Esophagus squamous epithelium (tissue), 5 donors: ENCODE measurements at places on chromosomes 6 and 20.

GRCh38 chr20:35117196-35117595 is 24.6 kb upstream of the TRPC4AP start:
- DNase-seq, result no peak

DNA sequence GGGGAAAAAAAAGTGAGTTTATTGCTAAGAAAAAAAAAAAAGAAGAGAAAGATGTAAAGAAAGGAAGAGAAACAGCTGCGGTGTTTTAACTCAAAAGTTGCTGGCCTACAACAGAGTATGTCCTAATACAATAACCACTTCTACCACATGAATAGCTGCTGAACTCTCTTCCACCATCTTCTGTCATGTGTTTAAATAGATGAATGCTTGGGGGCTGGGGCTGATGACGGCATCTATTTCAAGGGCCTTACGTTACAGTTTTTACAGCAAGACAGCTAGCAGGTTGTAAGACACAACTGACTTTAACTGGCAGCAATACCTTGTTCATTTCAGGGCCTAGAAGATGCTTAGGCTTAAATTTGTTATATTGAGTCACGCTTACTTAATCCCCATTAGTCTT is 50.4 kb downstream of the MAP3K7 start:
- DNase-seq, result no peak

GRCh38 chr20:54223751-54224150 is 15.9 kb downstream of the PFDN4 start:
- DNase-seq, result no peak

DNA sequence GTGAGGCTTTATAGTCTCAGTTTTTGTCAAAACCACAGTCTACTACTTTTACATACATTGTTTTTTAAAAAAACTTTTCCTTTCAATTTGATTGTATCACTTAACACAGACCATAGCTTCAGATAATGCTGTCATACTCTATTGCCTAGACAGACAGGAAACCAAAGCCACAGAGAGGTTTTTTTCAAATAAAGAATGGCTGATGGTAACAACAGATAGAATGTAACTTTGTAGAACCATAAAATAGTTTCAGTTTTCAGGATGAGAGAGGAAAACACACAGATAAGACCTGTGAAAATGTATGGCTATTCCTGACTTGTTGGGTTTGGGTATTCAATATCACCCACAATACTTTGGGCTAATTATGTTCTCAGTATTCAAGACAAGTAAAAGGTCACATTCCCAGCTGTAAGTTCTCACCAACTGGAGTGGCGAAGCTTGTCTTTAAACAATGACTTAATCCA is 94.0 kb downstream of the ADGRG6 start:
- no peak for DNase-seq

DNA sequence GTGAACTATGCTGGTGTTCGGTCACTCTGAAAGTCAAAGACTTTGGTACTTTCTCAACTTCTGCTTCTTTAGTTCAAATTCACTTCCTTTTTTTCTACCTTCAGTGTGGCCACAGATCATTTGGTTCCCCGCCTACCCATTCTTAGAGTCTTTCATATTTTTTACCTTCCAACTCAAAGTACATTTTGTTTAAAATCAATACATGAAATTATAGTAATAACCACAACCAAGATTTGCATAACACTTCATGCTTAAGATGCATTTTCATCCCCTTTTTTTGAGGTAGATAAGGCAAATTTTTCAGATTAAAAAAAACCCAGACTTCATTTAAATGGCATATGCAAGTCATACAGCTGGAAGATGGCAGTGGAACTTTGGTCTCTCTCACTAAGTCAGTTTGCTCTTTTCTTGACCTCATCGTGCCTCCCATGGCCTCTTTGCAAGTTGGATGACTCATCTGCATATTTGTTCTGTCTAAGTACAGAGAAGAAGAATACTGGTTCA is 11.9 kb upstream of the CNR1 start:
- DNase-seq, result no peak

DNA sequence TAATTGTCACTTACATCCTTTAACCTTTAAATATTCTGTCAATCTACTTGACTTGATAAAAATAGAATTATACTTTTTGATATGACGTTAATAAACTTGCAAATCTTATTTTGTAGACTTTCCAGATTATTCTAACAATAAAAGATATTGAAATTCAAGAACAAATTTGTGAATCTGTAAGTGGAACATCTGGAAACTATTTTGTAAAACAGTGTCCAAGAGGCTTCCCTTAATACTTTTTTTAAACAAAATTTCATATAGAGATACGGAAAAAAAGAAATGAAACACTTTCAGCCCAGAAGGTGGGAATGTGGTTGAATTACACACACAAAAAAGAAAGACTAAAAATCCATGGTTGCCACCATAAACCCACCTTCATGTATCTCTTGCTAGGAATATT is 174.4 kb downstream of the COL19A1 start:
- DNase-seq, result no peak

DNA sequence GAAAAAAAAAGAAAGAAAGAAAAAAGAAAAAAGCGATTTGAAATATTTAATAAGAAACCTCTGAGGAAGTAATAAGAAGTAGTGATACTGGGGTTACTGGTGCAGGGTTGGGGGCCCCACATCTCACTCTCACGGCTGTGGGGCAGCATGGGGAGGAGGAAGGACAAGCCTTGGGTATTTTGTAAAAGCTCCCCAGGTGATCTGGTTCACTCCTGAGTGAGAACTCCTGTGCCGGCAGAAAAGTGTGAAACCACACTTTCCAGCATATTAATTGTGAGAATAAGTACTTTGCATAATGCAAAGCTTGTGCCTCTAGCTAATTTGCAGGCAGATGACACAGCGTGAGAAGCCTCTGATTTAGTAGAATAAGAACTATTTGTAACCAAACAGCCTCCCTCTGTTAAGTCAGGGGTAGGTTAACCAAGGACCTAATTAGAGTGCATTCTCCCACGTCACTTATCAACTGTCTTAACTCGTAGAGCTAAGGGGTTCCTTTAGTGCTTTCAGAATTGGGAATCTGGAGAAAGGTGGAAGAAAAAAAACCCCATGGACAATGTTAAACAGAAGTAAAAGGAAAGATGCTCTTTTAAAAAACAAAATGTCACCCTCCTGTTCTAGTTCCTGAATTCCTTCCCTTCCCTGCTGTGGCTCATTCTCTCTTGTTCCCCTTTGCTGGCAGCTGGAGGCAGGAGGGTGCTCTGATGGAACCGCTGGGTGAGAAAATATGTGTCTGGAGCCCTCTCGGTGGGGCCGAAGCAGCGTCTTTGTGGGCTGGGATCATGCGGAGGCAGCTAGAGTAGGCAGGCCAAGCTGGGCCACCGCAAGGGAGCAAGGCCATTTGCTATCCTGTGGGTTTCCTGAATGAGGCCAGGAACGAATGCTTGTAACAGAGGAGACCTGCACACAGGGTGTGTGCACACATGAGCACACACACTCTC is 108.7 kb downstream of the FYN start:
- no peak for DNase-seq

- no peak for DNase-seq
Observed at GRCh38 chr20:24497851-24498250, 28.4 kb downstream of the SYNDIG1 start.

GRCh38 chr6:14763139-14763538 is 482.7 kb upstream of the JARID2 start:
- no peak for DNase-seq

GRCh38 chr20:17712708-17713107 is 12.9 kb downstream of the BANF2 start:
- DNase-seq, result no peak

DNA sequence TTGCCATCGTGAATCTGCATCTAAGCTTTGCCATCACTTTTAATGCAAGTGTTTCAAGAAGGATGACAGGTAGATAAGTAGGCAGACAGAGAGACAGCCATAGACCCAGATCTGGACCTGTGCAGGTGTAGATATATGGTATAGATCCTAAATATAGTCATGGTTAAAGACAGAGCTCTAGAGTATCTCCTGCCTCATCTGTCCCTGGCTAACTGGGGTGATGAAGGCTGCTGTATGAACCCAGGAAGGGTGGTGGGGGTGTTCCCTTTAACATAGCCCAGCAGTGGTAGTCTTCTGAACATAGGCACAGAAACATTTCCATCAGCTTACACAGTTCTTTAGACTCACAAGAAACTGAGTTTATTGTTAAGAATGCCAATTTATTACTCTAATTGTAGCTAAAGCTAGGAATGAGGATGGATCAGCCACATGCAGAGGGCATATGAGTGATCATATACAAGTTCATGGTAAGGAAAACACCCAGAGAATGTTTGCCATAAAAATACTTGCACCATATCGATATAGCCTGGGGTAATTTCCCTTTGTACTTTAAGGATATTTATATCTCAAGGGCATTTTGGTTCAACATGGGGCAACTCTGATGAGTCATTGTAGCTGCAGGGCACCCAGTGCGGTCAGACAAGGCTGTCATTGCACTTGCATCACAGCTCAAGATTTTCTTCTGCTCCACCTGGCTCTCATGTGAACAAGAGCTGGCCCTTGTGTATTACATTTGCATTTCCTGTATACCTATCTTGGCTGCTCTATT is 587.2 kb downstream of the EPM2A start:
- DNase-seq, result no peak

DNA sequence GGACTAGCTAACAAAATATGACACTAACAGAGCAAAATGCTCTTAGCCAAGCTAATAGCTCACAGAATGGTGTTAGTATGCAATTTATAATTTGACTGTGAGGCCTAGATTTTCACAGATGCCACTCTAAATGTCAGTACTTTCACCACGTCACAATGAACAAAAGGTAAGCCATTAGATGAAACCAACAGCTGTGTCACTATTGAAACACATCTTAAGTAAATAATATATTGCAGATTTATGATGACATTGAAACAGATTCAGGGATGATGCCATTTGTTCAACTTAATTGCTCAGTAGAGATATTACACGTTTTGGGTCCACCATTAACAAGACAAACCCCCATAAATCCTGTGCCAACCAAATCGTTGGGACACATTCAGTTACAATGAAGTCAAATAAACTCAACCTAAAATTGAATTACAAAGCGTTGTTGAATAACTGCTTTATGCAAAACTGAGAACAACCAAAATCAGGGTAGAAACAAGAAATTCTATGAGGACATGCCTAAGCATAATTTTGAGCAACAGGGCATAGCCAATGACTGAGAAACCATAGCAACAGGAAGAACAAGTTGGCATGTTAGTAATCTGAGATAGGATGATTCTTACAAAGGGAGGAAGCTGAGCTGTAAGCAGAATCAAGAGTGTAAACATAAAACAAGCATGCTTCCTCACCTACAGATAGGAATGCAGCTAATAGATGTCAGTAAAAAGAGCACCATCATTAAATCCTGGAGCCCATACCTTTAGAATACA is 85.6 kb upstream of the KHDRBS2 start:
- DNase-seq, result no peak

- DNase-seq, result no peak
Observed at GRCh38 chr6:137542713-137543112, 48.5 kb upstream of the OLIG3 start.

DNA sequence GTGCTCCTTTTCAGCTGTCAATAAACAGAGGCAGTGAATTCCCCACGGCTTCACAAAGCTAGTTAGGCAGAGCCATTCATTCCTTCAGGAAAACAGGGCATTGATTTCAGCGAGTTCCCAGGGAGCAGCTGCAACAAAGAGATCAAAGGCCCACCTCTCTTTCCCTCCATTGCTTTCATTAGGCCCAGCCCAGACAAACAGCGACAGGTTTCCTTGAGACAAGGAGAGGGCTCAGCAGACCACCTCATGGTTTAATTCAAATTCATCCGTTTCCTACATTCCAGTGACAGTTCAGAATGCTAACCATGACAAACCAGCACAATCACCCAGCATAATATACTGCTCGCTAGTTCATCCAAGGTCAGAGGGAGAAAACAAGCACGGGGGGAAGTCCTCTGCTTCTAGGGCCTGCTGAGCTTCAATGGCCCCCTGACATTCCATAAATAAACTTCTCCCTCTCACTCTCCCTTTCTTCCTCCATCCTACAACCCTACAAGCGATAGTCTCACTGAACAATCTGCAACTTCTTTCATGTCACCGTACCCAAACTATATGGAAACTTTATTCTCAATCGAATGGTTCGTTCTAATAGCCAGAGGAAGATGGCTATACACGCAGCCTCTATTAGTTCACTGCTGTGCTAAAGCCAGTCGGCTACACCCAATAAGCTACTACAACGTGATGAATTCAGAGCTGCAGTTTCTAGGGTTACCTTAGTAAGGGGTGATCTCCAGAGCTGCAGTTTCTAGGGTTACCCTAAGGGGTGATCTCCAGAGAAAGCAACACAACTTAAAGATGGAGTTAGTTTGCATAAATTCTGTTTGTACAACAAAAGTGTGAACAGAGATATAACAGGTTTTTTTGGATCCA is 34.7 kb downstream of the PLAGL1 start:
- DNase-seq, result no peak

- no peak for DNase-seq
Observed at GRCh38 chr20:58700121-58700821, 7.7 kb downstream of the NPEPL1 start.

- DNase-seq, result no peak
Observed at GRCh38 chr6:5998711-5999687, 7.7 kb downstream of the NRN1 start.

DNA sequence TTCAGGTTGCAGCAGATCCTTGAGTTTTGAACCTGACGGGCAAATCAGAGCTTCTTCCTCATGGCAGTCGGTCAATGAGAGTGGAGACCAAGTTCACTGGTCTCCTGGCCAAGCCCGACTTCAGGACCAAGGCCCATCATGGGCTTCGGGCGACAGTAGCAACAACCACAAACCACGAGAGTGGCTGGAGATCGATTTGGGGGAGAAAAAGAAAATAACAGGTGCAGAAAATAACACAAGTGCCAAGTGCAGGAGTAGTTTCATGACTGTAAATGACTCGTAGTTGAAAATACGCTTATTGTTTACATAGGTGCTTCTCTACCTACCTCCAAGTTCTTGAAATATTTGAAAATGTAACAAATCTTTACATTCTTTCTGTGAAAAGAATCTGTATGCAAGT is 56.1 kb downstream of the DCBLD1 start:
- no peak for DNase-seq

- no peak for DNase-seq
Observed at GRCh38 chr6:160337301-160337700, 10.9 kb upstream of the SLC22A3 start.

DNA sequence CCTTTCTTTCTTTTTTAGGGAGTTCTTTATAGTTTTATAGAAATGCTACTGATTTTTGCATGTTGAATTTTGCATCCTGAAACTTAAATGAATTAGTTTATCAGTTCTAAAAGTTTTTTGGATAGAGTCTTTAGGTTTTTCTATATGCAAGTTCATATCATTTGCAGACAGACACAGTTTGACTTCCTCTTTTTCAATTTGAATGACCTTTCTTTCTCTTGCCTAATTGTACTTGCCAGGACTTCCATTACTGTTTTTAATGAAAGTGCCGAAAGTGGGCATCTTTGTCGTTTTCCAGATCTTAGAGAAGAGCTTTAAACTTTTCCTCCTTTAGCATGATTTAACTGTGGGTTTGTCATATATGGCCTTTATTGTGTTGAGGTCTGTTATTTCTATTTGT is 21.1 kb upstream of the EDN1 start:
- DNase-seq, result no peak
